Fibroblast of upper back skin (primary cell): ENCODE measurements at places on chromosomes 6 and 20.

- no peak for DNase-seq
Observed at GRCh38 chr20:58719971-58720371, 27.4 kb downstream of the NPEPL1 start.

DNA sequence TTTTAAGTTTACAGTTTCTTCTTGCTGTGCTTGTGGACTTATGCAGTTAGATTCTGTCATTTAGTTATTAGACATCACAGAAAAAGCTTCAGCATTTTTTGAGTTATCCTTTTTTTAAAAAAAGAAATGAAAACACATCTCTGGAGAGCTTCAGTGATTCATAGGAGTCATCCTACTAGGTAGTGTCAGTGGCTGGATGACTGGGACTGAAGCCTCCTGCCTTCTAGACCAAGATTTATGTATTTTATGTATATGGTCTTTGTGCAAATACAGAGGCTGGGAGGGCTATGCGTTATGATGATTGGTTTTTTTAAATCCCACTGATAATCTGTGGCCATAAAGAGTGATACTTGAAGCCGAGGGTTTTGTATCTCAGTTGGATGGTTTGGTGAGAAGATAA, 125.9 kb upstream of the JAG1 start:
- no peak for DNase-seq

DNA sequence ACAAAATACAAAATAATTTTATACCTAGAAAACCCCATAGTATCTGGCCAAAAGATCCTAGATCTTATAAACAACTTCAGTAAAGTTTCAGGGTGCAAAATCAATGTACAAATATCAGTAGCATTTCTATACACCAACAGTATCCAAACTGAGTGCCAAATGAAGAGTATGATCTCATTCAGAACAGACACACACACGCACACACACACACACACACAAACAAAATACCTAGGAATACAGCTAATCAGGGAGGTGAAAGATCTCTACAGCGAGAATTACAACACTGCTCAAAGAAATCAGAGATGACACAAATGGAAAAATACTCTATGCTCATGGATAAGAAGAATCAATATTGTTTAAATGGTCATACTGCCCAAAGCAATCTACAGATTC, 49.2 kb downstream of the TOMM6 start:
- no peak for DNase-seq

DNA sequence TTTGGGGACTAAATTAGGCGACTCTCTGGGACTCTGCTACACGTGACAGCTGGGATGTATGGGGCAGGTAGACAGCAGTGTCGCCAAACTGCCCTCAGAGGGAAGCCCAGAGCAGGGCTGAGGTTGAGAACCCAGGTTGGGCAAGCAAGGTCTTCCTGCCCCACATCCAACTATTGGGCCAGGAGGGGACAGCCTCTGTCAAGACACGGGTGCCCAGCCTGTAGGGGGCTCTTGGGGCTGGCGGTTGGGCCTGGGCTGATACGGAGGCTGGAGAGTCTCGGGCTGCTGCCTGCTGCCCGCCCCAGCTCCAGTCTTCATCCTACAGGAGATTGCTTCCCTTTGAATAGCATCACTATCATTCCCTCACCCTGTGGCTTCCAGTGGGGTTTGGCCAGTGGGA, 33.3 kb downstream of the CPNE5 start:
- DNase-seq = no peak

DNA sequence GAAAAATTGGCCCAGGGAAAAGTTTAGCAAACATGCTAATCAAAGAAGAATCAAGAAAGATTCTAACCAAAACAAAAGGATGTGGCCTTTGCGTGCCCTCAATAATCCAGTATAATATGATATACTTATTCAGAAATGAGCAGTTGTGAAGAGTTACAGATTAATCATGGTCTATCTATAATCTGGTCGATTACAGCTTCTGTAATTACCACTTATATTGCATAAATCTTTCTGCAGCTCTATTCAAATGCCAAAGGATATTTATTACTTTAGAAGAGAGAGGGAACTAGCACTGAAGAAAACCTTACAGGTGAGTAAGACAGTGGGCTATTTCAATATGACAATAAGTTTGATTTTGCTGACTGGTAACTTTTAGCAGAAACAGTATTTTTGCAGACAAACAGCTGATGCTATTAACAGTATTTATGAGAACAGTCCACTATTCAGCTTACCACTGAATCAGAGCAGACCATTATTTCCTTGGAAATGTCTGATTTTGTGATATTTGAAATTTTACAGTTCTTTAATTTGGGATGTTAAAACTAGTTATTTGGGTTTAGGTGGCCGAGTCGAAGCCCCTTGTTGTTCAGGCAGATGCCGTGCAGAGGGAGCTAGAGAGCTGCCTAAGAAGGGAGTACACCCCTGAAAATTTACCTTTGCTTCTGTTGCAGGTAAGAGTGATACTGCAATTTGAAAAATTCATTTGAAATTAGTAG, 92.2 kb downstream of the CEP57L1 start:
- DNase-seq = peak; percentile 23

DNA sequence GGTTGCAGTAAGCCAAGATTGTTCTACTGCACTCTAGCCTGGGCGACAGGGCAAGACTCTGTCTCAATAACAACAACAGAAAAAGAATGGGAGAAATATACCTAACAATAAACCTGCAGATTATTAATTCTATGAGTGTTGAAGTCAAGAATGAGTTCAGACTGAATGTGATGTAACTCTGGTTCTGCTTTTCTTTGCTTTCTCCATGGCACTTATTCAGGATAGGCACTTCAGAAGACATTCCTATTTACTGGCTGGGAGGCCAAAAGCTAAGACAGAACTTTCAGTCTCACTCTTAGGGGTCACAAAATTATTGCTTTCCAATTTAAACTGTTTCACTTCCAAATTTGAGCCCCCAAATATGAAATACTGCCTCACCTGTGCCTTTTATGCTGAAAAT, 15.7 kb upstream of the PRIM2 start:
- no peak for DNase-seq

DNA sequence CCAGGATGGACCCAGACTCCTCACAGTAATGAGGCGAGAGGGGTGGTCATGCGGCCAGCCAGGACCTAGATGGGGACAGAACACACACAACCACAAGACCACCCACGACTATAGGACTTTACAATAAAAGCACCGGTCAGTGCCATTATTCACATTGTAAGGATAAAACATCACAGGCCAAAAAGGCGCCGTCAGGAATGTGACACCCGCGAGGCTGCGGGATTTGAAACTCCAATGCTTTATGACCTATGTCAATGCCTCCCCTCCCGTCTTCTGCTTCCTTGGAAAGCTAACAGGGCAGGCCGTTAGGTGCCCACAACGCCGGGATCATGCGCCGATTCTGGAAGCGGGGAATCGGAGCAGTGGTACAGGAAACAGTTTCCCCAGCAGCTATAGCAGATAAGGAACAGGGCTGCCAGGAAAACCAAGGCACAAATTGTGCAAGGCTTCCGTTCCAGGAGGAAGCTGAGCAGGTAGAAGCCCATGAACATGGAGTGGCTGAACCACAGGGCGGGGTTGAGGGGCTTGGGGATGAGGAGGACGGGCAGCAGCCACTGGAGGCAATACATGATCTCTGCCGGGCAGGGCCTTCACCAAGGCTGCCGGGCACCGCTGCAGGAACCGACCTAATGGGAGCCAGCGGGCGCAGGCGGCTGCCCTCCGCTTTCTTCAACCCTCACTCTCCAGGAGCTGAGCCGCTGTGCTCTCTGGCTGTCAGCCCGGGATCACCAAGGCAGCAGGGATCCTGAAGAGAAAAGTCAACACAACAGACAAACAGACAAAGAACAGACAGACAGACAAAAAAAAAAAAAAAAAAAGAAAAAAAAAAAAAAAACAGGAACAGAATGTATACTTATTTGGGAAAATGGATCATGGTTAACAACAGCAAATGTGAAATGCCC, 2.2 kb upstream of the NNAT start:
- no peak for DNase-seq

DNA sequence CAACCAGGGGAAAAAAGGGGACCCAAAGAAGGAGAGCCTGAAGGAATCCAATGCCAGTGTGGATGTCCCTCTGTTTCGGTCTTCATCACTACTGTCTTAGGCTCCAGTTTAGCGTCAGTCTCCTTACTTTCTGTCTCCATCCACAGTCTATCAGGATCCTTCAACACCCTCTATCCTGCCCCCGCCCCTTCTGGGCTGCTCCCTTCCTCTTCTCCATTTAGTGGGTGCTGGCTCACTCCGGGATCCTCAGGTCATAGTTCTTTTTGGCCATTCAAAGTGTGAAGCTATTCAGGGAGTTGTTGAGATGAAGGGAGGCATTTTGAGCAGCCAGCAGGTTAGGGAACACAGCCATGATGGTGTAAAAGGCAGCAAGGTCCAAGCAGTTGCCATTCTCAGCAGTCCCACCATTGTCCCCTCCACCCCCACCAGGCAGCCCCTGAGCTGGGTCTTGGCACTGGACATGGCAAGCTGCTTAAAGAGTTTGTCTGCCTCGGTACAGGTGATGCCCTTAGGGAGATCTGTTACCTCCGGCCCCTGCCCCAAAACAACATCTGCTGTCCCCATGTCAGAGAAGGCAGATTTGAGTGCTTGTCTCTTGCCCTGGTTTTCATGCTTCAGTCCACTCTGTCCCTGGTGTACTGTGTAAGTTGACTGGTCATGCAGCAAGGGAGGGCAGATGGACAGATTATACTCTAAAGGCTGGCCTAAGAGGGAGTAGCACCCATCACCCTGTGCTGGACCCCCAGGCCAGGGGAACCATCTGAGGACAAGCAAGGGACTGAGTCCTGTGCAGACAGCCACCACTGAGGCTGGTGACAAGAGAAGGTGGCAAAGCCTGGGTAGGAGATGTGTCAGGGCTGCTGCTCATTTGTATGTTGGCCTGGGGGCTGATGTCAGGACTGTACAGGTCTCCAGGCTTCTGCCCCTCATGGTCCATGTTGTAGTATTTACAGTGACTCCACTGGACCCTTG, 842.0 kb downstream of the HACE1 start:
- no peak for DNase-seq

- no peak for DNase-seq
Observed at GRCh38 chr20:32195581-32195980, 12.0 kb downstream of the PLAGL2 start.

- peak; percentile 26 for DNase-seq
Observed at GRCh38 chr6:82441047-82441855, 77.6 kb downstream of the TPBG start.

DNA sequence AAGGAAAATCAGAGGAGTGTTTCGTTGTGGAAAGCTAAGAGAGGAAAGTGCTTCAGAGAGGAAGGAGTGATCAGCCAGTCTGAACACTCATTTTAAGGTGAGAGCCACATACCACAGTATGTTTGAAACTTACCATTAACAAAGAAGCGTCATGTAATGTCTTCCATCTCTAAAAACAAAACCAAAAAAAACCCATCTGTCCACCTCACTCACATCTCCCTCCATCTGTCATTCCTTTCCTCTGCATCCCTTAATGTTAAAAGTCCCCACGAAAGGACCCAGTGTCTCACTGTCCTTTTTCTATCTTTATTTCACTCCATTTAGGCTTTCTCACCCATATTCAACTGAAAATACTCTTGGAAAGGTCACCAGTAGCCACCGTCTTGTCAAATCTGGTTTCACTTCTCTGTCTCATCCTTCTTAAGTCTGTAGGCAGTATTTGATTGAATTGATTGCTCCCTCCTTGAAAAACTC, 59.4 kb upstream of the GNRH2 start:
- DNase-seq = no peak

DNA sequence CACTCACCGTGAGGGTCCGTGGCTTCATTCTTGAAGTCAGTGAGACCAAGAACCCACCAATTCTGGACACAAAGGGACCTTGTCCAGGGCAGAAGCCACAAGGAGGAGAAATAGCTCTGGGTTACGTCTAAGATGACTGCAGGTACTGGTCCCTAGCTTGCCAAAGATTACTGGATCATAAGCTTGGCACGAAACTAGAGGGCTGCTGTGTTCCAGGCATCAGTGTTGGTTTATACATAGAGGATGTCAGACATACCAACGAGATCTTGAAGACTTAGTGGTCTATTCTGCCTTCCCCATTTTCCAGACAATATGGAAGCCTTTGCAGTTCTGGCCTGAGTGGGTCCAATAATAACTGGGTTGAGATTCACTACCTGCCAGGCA, 175.7 kb downstream of the TBX18 start:
- no peak for DNase-seq

GRCh38 chr20:50323209-50323608, 132.6 kb downstream of the CEBPB start:
- DNase-seq = peak; percentile 15

DNA sequence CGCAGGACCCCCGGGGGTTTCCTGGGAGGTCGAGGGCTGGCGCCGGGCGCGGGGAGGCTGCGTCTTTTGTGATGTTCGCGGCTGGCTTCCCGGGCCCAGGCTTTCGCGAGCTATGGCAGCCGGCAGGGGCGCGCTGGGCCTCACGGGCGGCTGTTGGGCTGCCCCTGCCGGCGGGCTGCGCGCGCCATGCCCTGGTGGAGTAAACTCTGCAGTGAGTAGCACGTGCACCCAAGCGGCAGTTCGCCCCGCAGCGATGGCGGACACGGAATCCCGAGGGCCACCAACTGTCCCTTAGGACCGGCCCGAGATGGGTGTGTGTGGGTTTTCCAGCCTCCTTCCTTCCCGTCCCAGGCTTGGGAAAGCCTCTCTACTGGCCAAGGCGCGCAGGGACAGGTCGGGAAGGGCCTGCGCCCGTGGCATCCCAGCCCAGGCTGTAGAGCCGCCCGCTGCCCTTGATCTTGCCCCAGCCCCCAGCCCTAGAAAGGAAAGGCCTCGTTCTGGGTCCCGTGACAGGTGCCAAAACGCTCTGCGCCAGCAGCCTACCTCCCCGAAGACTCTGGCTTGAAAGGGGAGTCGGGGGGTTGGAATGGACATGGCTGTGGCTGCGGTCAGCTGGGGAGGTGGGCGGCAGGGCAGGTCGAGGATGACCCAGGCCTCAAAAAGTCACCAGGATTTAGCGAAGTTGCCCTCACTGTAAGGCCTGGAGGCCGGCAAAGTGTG, 49.7 kb downstream of the ZBTB2 start:
- DNase-seq = no peak

- no peak for DNase-seq
Observed at GRCh38 chr6:160256445-160256844, 2.2 kb downstream of the SLC22A2 start.

GRCh38 chr6:25975923-25976560, 13.4 kb downstream of the TRIM38 start:
- no peak for DNase-seq

- peak; percentile 26 for DNase-seq
Observed at GRCh38 chr6:159443417-159443920, 249.6 kb downstream of the SOD2 start.

- DNase-seq = peak; percentile 25
Observed at GRCh38 chr6:105748737-105749161, 337.4 kb upstream of the PRDM1 start.

DNA sequence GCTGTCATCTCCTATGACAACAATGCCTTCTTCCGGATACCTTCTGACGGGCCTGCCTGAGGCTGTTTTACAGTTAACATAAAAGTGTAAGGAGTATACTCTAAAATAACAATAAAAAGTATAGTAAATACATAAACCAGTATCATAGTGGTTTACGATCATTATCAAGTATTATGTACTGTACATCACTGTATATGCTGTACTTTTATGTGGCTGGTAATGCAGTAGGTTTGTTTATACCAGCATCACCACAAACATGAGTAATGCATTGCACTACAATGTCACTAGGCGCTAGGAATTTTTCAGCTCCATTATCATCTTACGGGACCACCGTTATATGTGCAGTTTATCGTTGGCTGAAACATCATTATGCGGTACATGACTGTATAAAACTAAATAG, 76.5 kb downstream of the VEGFA start:
- DNase-seq = no peak

GRCh38 chr6:128990360-128990759, 107.4 kb downstream of the LAMA2 start:
- no peak for DNase-seq

GRCh38 chr6:84688141-84688873, 76.1 kb downstream of the TBX18 start:
- peak; percentile 92 for DNase-seq
